Thyroid gland (tissue), 4 donors: ENCODE measurements at places on chromosomes 2 and 18. TPM values are rescaled to one million over a fixed set of nuclear protein-coding genes. Genes with fewer than 3 reads are reported as not detected.

PAX3 gene
- not detected for total RNA-seq

DNA sequence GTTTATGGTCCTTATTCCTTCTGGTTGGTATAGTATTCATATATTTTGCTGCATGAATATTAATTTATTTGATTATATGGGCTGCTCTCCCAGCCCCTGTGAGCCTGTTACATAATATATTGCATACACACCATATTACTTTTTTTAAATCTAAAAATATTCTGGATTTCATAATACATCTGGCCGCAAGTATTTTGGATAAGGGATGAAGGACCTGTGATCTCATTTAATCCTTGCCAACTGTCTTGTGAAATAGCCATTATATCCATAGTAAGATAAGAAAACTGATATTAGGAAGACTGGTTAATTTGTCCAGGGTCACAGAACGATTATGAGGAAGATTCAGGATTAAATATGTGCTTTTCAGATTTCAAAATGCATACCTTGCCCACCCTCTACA is 433.6 kb downstream of the LPIN1 start:
- DNase-seq: no peak

CNTNAP5 gene
- not detected for total RNA-seq

DNA sequence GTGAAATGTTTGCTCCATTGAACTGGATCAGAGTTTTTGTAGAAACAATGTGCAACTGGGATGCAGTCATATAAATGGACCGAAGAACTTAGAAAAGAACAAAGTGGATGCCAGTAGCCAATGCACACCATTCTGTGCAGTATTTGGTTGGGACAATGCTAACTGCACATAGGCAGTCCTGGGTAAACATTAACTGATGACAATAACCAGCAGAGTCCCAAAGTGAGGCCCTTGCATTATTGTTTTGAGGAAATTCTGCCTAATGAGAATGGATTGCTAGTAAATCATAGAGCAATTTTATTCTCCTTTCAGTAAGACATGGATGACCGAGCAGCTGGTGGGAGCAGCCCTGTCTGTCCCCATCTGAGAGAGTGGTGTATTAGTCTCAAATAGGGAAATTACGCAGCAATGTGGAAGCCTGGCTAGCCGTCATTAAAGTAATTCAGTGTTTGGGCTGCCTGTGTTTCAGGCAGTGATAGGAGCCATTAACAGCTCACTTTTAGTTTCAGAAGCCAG is 94.9 kb downstream of the KCTD1 start:
- no peak for DNase-seq

CD226 gene
- 0.98 TPM for total RNA-seq

DAPL1 gene
- total RNA-seq: 12.3 TPM

DNA sequence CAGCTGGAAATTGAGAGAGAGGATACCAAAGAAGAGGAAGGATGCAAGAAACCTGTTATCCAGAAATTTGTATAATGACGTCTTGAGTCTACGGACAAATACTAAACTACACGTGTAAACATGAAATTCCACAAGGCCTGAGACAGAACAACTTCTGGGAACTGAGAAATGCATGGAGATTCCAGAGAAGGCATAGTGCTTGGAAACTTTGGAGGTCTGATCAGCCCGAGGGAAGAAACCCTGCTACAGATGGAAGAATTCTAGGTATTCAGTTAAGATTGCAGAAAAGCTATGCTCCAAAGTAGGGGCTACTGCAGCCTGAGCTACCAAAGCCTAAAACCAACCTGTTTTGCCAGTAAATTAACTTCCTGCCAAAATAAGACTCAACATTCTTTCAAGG is 120.4 kb downstream of the PDCL3 start:
- DNase-seq: no peak

ORC4 gene
- 75.8 TPM for total RNA-seq

- no peak for DNase-seq
Measured at GRCh38 chr18:24031916-24032315, 17.4 kb downstream of the TTC39C start.

SERPINB12 gene
- not detected for total RNA-seq

SCN9A gene
- total RNA-seq: 6.7 TPM

DNA sequence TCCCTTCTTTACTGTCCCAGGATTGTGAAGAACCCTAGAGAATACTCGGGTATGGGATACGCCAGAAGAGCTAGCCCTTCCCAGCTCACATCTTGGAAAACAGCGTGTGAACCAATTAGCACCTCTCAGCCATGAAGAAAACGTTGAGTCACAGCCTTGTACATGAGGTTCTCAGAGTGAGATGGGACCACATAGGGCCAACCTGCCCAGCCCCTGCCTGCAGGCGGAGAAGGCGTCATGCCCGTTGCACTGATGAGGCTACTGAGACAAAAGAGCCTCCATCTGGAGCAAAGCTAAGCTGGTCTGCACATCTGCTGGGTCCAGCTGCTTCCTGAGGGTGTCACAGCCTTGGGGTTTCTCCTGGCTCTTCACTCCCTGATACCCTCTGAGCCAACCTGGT is 92.2 kb downstream of the LBH start:
- no peak for DNase-seq

PAX8 gene
- 1,791 TPM for total RNA-seq

- peak; percentile 57 for DNase-seq
Measured at GRCh38 chr18:74493689-74494088, 2.5 kb upstream of the CNDP2 start.

DNA sequence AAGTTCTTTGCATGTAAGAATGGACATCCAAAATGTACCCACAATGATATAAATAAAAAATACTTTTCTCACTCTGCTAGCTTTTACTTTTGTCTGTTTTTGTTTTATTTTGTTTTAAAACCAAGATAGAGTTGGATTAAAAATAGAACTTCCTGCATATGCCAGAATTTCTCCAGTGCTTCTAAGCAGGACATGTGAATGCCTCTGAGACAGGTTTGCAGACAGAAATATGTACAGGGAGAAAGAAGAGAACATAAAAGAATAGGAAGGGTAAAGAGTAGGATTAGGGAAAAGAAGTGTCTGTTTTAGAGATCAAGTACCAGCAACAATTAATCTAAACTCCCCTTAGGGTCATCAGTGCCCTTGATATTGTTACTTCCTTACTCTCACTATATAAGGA is 114.4 kb downstream of the BMPR2 start:
- no peak for DNase-seq

GRCh38 chr2:190202604-190203003 is 117.0 kb downstream of the HIBCH start:
- DNase-seq: no peak

DNA sequence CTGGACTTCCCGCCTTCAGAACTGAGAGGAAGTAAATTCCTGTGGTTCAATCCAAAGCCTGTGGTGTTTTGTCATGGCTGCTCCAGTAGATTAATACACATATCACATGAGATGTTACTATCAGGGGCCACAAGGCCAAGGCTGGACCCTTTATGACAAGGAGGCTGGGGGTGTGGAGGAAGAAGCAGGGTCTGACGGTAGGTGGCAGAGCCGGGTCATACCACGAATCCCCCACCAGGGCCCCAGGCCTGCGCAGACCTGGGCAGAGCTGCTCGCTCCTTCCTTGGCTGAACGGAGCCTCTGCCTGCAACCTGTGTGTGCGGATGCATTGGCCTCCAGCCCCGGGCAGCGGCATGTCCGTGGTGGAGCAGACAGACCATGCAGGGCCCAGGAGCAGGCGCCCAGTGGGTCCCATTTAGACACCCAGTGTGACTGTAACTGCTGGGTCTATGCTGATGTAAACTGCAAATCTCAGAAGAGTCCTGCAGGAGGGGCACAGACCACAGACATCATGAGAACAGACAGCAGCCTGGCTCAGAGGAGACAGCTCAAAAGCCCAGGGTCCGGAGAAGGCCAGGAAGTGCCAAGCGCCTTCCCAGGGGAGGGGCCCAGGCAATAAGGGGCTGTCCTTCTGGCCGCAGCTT is 155.2 kb downstream of the PXDN start:
- no peak for DNase-seq

GRCh38 chr2:165499131-165499530 is 29.6 kb downstream of the CSRNP3 start:
- no peak for DNase-seq

- no peak for DNase-seq
Measured at GRCh38 chr18:11500153-11501122, 109.0 kb upstream of the SLC35G4 start.

TMEM198 gene
- 10.9 TPM for total RNA-seq

- DNase-seq: no peak
Measured at GRCh38 chr2:191345788-191346187, 100.6 kb downstream of the MYO1B start.

DNA sequence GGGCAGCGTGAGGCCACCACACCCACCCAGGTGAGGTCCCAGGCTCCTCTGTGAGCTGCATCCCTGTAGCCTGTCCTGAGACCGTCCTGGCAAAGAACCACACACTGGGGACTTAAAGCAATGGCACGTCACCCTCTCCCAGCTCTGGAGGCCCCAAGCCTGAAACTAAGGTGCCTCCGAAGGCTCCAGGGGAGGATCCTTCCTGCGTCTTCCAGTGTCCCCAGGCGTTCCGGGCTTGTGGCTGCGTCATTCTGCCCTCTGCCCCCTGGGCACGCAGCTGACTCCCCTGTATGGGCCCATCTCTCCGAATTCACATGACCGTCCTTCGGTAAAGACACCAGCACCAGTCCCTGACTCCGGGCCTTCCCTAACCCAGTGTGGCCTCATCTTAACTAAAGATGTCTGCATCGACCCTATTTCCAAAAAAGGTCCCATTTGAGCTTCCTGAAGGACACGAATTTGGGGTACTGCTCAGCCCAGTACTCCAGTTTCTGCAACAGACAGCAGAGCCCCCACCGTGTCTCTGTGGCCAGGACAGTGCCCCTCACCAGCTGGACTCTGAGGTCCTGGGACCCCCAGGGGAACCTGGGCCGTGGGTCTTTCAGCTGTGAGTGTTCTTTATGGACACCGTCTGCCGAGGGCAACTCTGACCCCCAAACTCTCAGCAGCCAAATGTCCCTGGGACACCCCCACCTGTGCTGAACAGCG is 75.2 kb upstream of the CTDP1 start:
- no peak for DNase-seq

- DNase-seq: no peak
Measured at GRCh38 chr2:67996772-67997527, 65.9 kb downstream of the C1D start.

GRCh38 chr2:2542316-2542715 is 211.2 kb upstream of the MYT1L start:
- DNase-seq: no peak

DNA sequence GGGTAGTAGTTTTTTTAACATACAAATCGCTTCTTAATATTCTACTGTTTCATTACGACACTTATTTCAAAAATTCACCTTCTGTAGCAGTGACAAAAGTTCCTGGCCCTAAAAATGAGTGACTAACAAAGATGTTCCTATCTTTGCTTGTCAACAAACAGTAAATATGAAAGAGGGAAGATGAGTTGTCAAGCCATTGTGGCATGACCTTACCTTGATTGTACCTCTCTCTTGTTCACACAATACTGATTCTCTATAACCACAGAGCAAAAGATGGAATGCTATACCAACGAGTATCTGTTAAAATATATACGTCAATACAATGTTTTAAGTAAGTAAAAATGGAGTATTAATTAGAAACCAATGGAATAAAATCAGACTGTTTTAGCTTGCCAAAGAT is 14.7 kb upstream of the GCG start:
- DNase-seq: no peak

DNA sequence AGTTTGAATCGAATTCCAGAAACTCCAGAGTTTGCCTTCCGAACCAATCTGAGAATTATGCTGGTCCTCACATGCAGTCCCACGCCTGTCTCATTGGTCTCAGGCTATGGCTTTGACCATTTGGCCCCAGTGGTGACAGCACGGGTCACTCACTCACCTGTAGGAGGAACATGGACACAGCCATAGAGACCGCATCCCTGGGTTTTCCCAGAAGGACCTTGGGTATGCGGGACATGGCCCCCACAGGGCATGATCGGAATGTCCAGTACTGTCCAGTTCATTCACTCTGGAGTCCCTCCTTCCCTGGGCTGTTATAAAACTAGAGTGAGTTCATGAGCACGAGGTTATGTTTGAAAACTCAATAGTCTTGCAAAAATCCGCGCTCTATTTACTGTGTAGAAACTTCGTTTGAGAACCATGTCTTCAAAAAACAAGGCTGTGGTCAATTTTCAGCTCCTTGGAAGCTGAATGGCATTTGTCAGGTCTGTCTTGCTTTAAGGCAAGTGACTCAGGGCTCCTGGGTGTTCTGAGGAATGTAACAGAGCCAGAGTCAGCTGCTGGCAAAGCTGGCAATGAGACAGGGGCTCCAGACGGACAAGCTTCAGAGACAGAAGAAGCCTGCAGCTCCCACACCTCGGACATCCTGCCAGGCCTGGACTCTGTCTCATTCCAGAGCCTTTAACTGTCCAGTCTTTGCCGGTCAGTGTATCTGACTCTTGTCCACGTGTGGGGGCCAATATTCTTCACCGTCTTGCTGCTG is 86.7 kb upstream of the TMEM18 start:
- DNase-seq: peak; percentile 16

DNA sequence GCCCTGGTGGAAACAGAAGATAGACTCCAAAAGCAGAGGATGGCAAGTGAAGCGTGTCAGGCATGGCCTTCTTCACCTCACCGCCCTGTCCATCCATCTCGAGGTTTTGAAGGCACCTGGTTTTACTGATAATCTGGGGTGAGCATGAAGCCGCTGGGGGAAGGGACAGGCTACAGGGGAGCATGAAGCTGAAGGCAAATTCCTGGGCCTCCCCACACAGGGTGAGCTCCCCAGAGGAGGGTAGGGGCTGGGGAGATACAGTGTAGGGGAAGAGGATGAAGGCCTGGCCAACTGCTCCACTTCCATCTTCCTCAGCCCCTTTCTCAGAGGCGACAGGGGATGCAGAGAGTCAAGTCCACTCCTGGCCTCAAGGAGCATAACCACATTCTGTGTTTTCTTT is 228.3 kb upstream of the SMAD2 start:
- DNase-seq: no peak

CHRNA1 gene
- not detected for total RNA-seq

DNA sequence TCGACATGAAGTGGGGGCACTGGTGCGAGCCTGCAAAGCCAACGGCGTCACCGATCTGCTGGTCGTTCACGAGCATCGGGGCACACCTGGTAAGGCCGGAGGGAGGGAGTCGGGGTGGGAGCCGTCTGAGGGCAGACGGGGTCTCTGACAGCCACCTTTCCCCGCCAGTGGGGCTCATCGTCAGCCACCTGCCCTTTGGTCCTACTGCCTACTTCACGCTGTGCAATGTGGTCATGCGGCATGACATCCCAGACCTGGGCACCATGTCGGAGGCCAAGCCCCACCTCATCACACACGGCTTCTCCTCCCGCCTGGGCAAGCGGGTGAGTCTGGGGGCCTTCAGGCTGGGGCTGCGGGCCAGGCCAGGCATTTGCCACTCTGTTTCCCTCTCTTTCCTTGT is 2.9 kb downstream of the IMP4 start:
- DNase-seq: no peak

GRCh38 chr2:176455816-176456291 is 186.6 kb downstream of the MTX2 start:
- DNase-seq: no peak
